Effector memory CD8-positive, alpha-beta T cell (primary cell): ENCODE measurements at places on chromosomes 4 and X.
A peak's percentile ranks its signal among the peaks of the same experiment; 100 is the strongest.

DNA sequence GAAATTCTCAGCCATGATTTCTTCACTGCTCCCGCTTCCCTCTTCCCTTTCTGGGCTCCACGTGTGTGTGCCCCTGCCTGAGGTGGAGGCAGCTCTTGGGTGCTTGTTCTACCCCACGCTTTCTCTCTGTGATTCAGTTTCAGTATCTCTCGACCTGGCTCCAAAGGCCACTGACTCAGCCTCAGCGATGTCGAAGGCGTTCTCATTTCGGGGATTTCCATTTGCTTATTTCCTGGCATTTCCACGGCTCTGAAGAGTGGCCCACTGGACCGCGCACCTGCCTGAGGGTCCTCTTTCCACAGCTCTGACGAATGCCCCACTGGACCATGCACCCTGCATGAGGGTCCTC is 52.4 kb downstream of the GAK start:
- H3K27me3 ChIP-seq = no peaks in the 10 kb centered on the region
- H3K4me3 ChIP-seq = peak overlapping the region; percentile 81
- H3K4me1 ChIP-seq = peaks cover 27% of the 10 kb centered on the region
- H3K36me3 ChIP-seq = peaks cover 64% of the 10 kb centered on the region
- peak; percentile 41 for DNase-seq

- no peak for DNase-seq
- H3K27ac ChIP-seq = peak overlapping the region; percentile 86
- H3K4me3 ChIP-seq = no peak overlapping the region
- peaks cover 43% of the 10 kb centered on the region for H3K4me1 ChIP-seq
- H3K27me3 ChIP-seq = no peaks in the 10 kb centered on the region
These were observed 55.6 kb downstream of the STIM2 start for GRCh38 chr4:26916195-26916594.

DNA sequence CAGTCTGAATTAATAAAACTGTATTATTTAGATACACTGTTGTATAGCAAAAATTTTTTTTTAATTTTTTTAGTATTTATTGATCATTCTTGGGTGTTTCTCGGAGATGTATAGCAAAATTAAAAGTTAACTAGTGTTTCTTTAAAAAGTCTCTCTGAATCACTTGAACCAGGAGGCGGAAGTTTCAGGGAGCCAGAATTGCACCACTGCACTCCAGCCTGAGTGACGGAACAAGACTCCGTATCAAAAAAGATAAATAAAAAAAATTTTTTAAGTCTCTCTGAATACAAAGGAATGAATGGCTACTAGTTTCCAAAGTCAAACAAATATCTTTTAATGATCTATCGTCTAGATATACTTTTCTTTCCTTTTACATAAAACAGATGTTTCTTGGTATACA is 64.4 kb downstream of the ELF2 start:
- H3K4me1 ChIP-seq = no peaks in the 10 kb centered on the region
- peaks cover 3% of the 10 kb centered on the region for H3K36me3 ChIP-seq
- no peak overlapping the region for H3K27ac ChIP-seq
- H3K27me3 ChIP-seq = no peaks in the 10 kb centered on the region
- no peak for DNase-seq

GRCh38 chrX:48487362-48487798 is 11.4 kb downstream of the FTSJ1 start:
- H3K4me3 ChIP-seq = no peak overlapping the region
- DNase-seq = no peak
- no peaks in the 10 kb centered on the region for H3K27me3 ChIP-seq
- no peak overlapping the region for H3K27ac ChIP-seq
- peaks cover 24% of the 10 kb centered on the region for H3K36me3 ChIP-seq

GRCh38 chrX:53048169-53049126 is at the start of gene GPR173:
GPR173 (plus strand) TSS chrX:53048789; CDS start chrX:53076622, 27,833 bp downstream.
- no peak within 1 kb of the TSS for H3K4me3 ChIP-seq
- H3K27me3 ChIP-seq = peaks cover 13% of the 10 kb centered on the region
- no peaks in the 10 kb centered on the region for H3K36me3 ChIP-seq
- H3K27ac ChIP-seq = no peak within 1 kb of the TSS
- DNase-seq = no peak
- H3K4me1 ChIP-seq = no peaks in the 10 kb centered on the region

DNA sequence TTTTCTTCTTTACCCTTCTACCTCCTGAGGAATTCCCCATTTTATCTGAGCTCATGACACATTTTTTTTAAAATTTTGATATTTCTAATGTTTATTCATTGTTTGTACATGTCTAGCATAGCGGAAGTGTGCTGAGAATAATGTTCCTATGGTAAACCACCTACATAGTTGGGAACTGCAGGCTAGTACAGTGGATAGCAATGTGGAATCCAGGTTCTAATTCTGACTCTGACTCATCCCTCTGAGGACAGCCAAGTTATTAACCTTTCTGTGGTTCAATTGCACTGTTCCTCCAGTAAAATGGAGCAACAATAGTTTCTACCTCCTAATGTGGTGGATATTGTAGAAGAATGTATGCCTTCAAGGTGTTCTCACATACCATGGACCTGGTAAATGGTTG is 20.6 kb upstream of the APELA start:
- no peaks in the 10 kb centered on the region for H3K27me3 ChIP-seq
- H3K27ac ChIP-seq = no peak overlapping the region
- H3K36me3 ChIP-seq = no peaks in the 10 kb centered on the region
- no peaks in the 10 kb centered on the region for H3K4me1 ChIP-seq
- no peak overlapping the region for H3K4me3 ChIP-seq

DNA sequence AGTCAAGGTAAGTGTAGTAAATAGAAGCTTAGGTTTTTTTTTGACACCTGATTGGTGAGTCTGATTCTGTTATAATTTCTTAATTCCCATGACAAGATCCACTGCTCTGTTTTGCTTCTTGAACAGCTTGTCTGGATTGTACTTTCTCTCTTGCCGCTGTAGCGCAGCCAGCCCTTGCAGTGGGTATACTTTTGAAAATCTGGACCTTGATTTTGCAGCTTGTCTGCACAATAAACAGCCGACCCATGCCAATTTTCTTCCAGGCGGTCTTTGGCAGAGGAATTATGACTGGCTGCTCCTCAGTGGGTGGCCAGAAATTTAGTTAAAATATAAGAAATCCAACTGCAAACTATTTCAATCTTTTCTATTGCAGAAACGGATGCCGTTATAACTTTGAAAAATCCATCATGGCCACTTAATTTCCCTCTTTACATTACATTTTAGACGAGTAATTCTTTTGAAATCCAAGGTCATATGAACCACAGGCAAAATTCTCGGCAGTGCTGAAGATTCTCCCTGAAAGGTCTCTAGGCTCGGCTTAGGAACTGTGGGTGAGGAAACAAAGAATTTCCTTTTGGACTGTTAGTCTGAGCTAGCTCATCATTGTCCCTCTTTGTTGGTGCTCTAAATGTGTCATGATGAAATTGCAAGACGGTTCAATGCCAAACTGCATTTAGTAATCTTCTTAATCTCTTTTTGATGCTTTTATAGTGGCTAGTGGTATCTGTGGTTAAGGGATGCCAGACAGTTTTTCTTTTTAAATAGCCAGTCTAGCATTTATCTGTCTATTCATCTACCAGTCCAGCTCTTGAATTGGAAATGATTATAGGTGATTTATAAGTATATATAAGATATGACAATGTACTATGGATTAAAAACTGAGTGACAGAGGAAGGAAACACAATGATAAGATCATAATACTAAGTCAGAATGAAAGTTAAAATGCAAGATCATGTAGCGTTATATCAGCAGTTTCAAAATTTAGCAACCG is 31.5 kb upstream of the PTTG2 start:
- H3K36me3 ChIP-seq = peaks cover 17% of the 10 kb centered on the region

DNA sequence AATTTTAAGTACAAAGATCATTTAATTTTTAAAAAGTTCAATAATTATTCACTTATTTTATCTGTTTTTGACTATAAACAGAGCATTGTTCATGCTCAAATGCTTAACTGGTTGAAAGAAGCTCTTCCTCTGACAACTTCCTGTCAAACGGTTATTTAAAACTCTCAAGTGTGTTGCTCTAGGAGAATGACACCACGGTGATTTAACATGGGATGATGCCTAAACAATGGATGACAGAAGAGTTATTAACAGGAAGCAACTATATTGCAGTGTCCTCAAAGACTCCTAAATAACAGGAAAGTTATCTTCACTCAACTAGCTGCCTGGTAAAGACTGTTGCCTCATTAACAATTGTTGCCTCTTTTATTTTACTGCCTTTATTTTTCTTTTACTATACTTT is 509.6 kb downstream of the PACRGL start:
- H3K4me1 ChIP-seq = no peaks in the 10 kb centered on the region
- no peak overlapping the region for H3K27ac ChIP-seq
- no peaks in the 10 kb centered on the region for H3K27me3 ChIP-seq
- DNase-seq = no peak

- H3K27ac ChIP-seq = no peak overlapping the region
- DNase-seq = no peak
- H3K4me3 ChIP-seq = no peak overlapping the region
- H3K4me1 ChIP-seq = no peaks in the 10 kb centered on the region
These were observed 409.8 kb upstream of the GALNT7 start for GRCh38 chr4:172758586-172759340.

DNA sequence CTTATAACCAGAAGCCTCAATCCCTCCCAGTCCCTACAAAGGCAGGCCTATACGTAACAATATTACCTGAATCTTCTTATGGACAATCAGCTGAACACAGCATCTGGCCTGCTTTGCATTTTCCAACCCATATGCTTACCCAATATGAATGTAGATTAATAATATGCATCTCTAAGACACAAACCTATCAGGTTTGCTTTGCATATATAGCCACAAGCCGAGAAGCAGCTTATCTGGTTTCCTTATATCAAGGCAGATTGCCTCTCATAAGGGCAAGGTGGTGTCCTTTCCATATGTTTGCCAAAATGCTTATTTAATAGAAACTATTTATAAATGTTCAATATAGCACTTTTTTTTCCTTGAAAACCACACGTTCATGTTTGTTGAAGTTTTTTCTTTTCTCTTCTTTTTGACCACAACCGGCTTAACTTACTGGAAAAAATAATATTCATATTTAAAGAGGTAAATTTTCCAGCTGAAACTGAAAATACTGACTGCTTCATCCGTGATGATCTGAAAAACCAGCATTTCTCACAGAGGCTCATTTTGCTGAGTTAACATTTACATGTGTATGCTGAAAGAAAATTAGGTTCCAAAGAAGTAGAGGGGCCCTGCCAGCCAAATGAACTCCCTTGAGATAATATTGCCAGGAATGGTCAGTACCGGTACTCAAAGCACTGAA is 3.8 kb downstream of the IL21 start:
- DNase-seq = no peak
- H3K4me3 ChIP-seq = no peak overlapping the region
- peaks cover 3% of the 10 kb centered on the region for H3K36me3 ChIP-seq
- H3K4me1 ChIP-seq = peaks cover 20% of the 10 kb centered on the region
- peaks cover 5% of the 10 kb centered on the region for H3K27me3 ChIP-seq
